ENCODE measurements at places on chromosomes 3 and 15.

- DNase-seq = no peak
Measured at GRCh38 chr3:71465371-71466036, 118.0 kb downstream of the FOXP1 start.

DNA sequence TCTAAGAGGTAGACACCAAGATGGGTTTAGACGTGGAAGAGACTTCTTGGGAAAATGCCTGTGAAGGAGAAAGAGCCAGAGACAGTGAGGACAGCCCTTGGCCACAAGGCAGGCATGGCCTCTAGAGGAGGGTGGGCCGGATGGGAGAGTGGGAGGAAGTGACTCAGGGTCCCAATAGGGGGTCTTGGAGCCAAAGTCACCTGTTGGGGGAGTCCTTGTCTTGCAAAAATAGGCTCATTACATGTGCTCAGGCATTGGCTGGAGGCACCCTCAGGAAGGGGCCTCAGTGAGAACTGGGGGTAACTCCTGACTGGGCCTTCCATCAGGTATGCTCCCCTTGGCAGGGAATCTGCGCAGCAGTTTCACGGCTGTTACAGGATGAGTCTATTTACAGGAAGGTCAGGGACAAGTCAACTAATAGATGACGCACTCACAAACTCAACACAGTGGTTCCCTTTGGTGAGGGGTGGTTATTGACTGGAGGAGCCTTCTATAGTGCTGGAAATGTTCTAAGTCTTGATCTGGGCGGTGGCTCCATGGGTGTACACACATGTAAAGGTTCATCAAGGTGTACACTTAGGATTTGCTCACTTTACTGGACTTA lies 259.6 kb downstream of the XXYLT1 start:
- DNase-seq = no peak

GRCh38 chr15:101707983-101708382 lies 16.3 kb downstream of the TARS3 start:
- DNase-seq = no peak

GRCh38 chr3:135226057-135226456 lies 431.0 kb downstream of the EPHB1 start:
- DNase-seq = no peak

GRCh38 chr3:34276342-34276741 lies 477.9 kb downstream of the PDCD6IP start:
- DNase-seq = no peak

DNA sequence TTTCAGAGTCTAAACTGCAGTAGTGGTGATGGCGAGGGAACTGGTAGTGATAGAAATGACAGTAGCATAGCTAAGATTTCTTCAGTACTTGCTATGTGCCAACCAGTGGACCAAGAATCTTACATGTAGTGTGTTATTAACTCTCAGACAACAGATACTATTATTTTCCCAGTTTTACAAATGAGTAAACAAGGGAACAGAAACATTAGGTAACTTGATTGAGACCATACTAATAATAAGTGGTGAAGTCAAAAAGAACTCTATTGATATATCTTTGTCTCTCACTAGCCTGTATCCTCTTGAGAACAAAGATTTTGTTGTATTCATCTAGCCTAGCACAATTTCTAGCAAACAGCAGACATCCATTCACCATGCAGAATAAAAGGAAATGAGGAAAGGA lies 250.1 kb downstream of the ZBTB20 start:
- no peak for DNase-seq

GRCh38 chr15:79922512-79923078 lies 25.8 kb upstream of the MTHFS start:
- DNase-seq = no peak

DNA sequence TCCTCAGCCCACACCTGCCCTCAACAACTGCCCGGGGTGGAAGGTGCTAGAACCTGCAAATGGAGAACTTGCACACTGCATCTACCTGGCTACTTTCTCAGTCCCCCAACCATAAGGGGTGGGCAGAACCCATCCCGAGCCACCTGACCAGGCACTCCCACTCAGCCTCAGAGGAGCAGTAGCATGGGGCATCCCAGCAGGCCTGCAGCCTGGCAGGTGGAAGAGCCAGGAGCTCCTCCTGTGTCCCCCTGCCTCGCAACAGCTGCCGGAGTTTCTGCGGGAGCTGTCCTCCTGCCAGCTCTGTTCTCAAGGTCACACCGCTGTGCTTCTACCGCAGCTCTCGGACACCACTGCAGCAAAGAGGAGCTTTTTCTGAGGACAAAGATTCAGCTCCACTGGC lies 27.5 kb downstream of the RAB6B start:
- no peak for DNase-seq

- DNase-seq = no peak
Measured at GRCh38 chr3:53754325-53754724, 91.9 kb downstream of the CHDH start.

GRCh38 chr3:26406636-26407035 lies 215.9 kb upstream of the LRRC3B start:
- DNase-seq = no peak

DNA sequence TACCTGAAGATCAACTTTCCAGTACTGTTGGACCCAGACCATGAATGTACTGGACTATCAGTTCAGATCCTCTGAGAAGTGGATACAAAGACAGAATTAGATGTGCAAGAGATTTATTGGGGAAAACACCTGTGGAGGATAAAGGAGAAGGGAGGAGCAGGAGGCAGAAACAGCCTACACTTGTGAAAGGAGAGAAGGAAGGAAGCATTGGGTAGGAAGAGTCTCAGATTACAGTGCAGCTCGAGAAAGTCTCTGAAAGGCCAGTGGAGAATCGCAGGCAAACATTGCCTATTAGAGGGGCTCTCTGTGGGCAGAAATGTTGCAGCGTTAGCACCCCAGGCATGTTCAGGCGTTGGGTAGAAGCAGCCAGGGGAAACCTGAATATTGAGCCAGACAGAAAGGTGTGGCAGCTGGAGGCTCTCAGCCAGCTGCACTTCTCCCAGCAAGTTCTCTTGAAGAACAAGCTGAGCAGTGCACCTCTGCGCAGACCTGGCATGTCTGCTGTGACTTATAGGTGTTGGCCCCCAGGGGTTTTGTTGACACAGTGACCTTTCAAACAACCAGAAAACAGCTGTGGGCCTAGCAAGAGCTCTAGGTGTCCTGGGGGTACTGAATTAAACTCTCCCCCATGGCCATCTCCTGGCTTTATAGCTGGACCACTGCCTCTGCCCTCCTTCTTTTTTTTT lies 7.0 kb downstream of the CHST14 start:
- no peak for DNase-seq

All from CD8-positive, alpha-beta memory T cell (primary cell).